Stimulated activated naive B cell treated with anti-CD40 and anti-IgM and Interleukin-4, amounts not matched to agents 10 μg/mL and 1 μg/mL and 100 μg/mL, for 72 hours (primary cell): ENCODE measurements at places on chromosomes 7 and 10.

DNA sequence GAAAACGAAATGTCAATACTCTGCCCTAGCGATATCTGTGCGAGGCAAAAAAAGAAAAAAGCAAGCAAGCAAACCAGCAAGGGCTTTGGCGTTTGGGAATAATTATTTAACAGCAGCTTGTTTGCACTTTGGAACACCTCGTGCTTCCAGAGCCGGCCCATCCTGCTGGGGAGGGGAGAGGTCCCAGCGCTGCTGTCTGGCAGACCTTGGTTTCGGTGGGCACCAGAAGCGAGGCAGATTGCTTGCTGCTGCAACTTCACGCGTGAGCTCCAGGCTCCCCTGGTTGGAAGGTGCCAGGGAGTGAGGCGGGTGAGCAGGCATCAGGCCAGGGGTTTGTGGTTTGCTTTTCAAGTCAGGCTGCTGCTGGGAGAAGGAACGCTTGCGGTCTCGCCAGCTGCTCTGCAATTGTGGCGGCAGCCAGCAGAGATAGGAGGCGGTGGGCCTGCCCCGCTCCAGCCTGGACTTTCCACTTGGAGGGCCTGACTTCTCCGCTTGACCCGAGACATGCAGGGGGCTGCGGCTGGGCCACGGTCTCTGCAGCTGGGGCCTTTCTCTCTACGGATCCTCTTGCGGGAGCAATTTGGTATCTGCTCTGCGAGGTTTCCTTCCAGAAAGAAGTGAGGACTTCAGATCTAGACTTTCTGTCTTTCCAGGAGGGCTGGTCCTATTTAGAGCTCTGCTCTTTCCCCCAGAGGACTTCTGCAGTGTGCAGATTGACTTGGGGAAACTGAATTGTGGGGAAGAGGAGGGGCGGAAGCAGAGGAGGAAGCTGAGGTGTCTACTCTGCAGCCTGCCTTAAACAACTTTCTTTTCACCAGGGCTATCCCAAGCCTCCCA lies 131.4 kb downstream of the PRPF18 start:
- peak; percentile 23 for DNase-seq

DNA sequence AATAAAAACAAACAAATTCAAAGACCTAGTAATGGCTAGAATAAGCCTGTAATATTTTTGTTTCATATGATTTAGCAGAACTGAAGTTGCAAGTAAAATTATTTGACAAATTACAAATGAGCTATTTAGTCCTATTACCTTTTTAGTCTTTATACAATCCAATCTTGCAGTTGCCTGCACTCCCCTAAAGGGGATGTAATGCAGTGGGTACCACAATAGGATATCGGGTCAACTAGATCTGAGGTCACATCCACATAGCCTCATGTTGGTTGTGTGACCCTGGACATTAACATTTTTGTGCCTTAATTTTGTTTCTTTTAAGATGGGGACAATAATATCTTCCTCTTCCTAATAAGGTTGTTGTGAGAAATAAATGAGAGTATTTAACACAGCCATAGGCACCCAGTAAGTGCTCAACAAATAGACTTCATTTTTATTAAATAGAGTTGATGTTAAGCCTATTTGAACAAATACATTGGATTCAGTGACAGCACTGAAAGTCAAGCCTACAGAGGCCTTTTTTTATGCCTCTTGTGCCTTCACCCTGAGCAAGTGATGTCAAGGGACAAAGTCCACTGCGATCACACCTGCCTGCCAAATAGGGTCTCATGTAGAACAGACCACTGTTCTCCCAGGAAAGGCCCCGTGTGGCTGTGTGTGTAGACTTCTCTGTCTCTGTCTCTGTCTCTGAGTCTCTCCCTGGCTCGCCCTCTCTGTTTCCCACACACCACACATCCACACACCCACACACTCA lies 124.8 kb downstream of the EVX1 start:
- no peak for DNase-seq

GRCh38 chr7:146654048-146654447 lies 537.4 kb downstream of the CNTNAP2 start:
- no peak for DNase-seq

DNA sequence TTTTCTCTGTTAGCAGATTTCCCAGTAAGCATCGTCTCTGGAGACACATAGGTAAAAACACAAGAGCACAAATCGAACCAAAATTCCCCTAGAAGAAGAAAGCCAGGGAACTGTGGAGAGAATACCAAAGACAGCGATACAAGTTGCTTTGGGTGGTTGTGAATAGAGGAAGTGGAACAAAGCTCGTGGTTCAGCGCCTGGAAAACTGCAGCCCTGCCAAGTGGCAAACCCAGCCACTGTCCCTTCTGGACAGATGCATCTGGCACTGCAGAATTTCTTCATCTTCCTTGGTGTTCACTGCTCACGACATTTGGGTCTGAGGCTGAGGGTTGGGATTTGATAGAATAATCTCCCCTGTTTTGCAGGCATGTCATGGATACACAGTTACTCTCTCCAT lies 733.8 kb downstream of the PARD3 start:
- DNase-seq: no peak

- DNase-seq: no peak
Observed at GRCh38 chr10:49605939-49606509, 4.1 kb upstream of the SLC18A3 start.

DNA sequence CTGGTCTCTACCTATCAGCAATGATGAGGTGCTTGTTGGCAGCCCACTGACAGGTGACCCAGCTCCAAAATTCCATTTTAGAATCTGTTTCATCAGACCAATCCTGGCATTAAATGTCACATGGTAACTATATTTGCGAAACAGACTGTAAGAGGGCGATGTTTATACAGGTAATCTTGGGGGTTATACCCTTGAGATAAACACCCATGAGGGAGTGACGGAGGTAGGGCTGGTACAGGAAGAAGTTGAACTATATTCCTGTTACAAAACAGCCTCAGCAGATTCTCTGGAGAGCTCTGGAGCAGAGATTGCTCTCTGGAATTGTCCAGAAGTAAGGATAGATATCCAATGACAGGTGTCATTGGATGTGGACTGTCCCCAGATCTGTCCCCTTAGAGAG lies 444.8 kb upstream of the DPP6 start:
- DNase-seq: no peak

GRCh38 chr10:86218160-86218559 lies 148.4 kb downstream of the GRID1 start:
- no peak for DNase-seq

- no peak for DNase-seq
Observed at GRCh38 chr7:47383696-47384445, 198.0 kb downstream of the TNS3 start.

GRCh38 chr10:85036661-85037060 lies 708.3 kb downstream of the CCSER2 start:
- DNase-seq: no peak

DNA sequence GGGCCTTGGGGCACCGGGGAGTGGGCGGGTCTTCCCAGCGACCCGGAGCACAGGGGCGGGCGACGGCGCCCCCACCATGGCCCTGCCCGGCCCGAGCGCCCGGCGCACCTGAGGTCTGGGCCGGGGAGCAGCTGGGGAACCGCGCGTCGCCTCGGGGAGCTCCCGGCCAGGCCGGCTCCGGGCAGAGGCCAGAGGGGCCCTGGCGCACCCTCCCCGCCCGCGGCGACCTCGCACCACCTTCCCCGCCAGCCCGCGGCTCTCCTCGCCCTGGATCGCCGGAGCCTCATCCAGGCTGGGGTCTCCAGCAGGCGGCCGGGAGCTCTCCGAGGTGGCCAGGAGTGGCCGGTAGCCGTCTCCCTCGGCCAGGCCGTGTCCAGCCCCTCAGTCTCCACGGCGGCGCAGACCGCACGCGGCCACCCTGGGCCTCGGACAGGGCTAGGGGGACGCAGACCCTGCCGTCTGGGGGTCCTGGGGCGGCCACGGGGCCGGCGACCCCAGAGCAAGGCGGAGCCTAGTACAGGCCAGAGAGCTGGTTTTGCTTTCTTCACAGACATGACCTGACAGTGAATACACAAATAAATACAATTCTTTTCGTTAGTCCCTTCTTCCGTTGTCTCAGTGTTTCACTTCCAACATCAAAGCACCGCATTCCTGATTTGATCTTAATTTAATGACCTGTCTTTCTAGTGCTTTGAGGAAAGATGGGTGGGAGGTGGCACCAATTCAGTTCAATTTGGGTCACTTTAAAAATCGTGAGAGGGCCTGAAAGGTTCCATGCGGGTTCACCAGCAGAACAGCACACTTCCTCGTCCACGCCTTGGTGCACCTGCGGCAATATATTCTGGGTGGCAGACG lies 356.9 kb downstream of the DNAJB6 start:
- DNase-seq: no peak

GRCh38 chr7:74617180-74617744 lies 40.3 kb upstream of the GTF2I start:
- DNase-seq: peak; percentile 15

- no peak for DNase-seq
Observed at GRCh38 chr10:17033529-17034260, 95.9 kb downstream of the CUBN start.

DNA sequence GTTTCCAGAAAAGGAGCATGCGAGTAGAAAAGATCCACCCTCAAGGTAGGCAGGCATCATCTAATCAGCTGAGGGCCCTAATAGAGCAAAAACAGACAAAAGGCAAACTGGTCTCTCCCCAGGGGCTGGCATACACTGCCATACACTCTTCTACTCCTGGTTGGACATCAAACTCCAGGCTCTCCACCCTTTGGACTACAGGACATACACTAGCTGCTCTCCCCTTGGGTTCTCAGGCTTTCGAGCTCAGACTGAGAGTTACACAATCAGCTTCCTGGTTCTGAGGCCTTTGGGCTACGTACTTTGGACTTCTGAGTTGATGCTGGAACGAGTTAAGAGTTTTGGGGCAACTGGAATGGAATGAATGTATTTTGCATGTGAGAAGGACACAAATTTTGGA lies 50.9 kb upstream of the TM9SF3 start:
- DNase-seq: no peak

GRCh38 chr10:4399556-4399955 lies 426.5 kb upstream of the AKR1E2 start:
- no peak for DNase-seq

DNA sequence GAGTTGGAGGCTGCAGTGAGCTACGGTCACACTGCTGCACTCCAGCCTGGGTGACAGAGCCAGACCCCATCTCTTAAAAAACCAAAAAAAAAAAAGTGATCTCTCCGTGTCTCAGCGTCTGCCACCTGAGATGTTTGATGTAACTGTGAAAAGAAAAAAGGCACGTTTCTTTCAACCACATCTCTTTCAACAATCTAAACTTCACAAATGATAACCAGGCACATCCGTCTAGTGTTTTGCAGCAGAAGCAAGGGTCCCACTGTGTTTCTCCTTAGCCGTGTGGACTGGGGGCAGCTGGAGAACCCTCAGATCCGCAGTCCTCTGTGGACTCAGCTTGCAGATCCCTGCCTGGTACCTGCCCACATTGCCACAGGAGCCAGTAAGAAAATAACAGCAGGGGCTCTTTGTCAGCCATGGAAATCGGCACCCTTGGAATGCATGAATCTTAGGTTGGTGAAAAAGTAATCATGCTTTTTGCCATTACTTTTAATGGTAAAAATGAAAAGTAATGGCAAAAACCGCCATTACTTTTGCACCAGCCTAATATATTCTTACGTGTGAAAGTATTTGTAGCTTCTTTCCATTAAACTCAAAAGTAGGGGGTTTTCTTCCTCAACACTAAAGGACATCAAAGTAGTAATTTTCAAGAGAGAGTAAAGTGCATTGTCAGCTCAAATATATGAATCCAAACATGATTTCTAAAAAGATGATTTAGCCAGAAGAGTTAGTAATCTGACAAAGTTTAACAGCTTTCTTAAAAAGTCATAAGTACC lies 276.5 kb downstream of the CCDC3 start:
- no peak for DNase-seq

GRCh38 chr7:115475761-115476385 lies 554.0 kb downstream of the MDFIC start:
- DNase-seq: no peak

- no peak for DNase-seq
Observed at GRCh38 chr10:86899132-86899531, 58.3 kb downstream of the MMRN2 start.

GRCh38 chr7:44698046-44698580 lies 50.5 kb upstream of the ZMIZ2 start:
- no peak for DNase-seq

DNA sequence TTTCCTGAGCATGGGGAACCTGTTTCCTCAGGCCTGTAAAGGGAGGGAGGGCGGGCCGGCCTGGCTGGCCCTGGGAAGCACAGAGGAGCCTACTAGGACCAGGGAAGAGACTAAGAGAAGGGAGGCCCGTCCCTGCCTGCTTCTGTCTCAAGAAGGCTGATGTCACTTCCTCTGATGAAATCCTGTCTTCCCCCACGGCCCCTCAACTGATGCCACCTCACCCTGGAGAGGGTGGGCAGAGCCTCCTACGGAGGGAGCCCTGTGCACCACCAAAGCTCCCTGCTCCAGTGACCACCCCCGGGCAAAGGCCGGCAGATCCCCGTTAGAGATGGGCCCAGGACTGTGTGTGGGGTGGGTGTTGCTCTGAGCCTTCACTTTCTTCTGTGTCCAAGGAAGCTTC lies 1.0 kb upstream of the PILRA start:
- no peak for DNase-seq

DNA sequence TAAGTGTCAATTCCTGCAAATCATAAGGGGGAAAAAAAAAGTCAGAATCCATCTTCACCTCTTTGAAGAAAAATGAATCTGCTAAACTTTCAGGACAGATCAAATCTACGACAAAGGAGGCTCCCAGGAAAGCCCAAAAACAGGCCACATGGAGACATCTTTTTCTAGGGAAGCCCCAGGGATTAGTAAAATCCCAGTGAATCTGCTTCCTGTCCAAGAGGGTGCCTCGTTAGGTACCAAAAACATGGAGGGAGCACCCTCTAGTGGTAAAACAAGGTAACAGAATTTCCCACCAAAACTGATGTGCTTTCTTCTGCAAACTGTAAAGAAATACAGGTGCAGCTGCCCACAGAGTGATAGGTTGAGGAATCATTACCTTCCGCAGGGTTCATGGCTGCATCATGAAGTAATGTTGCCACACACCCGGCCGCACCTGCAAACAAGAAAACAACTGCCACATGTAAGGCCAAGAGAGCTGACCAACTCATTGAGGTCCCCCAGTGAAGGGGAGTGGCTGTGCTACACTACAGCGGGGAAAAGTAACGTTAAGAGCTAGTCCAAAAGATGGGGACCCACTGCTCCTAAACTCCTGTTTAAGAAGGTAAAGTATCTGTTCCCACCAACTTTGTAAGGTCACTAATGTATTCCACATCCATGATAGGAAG lies 7.9 kb downstream of the SLC25A28 start:
- peak; percentile 17 for DNase-seq

DNA sequence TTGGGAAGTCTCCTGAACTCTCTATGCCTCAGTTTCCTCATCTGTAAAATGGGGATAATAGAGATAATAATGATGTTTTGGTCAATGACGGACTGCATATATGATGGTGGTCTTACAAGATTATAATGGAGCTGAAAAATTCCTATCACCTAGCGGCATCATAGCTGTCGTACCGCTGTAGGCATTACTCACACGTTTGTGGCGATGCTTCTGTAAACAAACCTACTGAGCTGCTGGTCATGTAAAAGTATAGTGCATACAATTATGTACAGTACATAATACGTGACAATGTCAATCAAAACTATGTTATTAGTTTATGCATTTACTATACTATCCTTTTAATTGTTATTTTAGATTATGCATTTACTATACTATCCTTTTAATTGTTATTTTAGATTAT lies 339.1 kb upstream of the NPVF start:
- DNase-seq: no peak

- DNase-seq: no peak
Observed at GRCh38 chr7:36284456-36285090, 105.1 kb upstream of the ANLN start.
